ENCODE measurements at places on chromosomes 4 and X.
A peak's percentile ranks its signal among the peaks of the same experiment; 100 is the strongest.

DNA sequence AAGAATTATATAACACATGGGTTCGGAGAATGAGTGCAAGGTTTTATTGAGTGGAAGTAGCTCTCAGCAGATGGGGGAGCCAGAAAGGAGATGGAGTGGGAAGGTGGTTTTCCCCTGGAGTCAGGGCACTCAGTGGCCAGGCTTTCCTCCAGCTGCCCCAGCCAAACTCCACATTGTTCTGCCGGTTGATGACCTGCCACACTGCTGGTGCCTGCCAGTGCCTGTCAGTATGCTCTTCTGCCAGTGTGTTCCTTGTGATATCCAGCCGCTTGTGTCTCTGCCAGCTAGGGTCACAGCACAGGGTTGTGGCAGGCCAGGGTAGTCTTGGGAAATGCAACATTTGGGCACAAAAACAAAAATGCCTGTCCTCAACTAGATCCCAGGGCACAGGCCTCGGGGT lies 604.8 kb upstream of the TECRL start:
- no peak for DNase-seq

- DNase-seq, result no peak
Observed at GRCh38 chrX:55111578-55112254, 22.9 kb downstream of the PAGE2 start.

GRCh38 chrX:51151734-51152133 lies 180.9 kb upstream of the NUDT10 start:
- peak; percentile 1 for DNase-seq

DNA sequence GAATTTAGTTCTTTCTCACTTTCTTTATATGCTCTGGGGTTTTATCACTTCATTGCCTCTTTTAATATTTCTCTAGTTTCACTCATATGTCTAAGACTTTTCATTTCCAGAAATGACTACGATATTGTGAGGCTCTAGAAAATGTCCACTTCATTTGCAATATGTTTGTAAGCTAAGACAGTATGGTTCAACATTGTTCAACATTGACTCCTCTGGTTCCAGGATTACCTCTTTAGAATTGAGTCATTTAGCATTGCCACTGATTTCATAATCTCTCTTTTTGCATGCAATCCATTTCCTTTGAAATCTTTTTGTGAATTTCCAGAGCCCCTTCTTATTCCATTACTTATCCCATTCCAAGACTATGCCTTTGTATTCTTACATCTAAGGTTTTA lies 32.3 kb downstream of the BBS12 start:
- DNase-seq, result peak; percentile 90

GRCh38 chrX:140866446-140866845 lies 135.9 kb upstream of the SPANXB1 start:
- no peak for DNase-seq

DNA sequence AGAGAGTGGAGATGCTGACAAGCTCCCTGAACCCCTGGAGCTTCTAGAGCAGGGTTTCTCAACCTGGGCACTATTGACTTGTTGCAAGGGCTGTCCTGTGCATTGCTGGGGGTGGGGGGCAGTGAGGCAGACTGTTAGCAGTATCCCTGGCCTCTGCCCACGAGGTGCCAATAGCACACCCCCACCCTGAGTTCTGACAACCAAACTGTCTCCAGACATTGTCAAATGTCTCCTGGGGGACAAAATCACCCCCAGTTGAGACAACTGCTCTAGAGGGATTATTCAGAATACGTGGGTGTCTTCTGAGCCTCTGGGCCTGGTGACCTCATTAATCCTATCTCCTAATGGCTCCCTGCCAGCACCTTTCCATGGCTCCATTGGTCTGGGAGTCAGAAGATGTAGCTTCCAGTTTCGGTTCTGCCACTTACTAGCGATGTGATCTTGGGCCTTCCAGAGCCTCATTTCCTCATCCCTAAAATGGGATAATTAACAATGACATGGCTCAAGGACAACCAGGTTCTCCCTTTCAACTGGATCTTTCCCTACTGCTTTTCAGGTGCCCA lies 17.6 kb upstream of the PJA1 start:
- no peak for DNase-seq

GRCh38 chr4:129682586-129682985 lies 586.6 kb downstream of the C4orf33 start:
- DNase-seq, result no peak

All from iris pigment epithelial cell (primary cell).